ENCODE measurements at places on chromosomes 3 and 15. TPM values are rescaled to one million over a fixed set of nuclear protein-coding genes. Genes with fewer than 3 reads are reported as not detected.

- no peak for DNase-seq
Measured at GRCh38 chr3:100160521-100160920, 46.2 kb upstream of the FILIP1L start.

- peak; percentile 49 for DNase-seq
Measured at GRCh38 chr15:45790325-45790943, 155.6 kb downstream of the SQOR start.

- no peak for DNase-seq
Measured at GRCh38 chr3:100093831-100094230, 20.5 kb downstream of the FILIP1L start.

GRCh38 chr3:24562895-24563294 is 68.2 kb upstream of the THRB start:
- DNase-seq = no peak

DNA sequence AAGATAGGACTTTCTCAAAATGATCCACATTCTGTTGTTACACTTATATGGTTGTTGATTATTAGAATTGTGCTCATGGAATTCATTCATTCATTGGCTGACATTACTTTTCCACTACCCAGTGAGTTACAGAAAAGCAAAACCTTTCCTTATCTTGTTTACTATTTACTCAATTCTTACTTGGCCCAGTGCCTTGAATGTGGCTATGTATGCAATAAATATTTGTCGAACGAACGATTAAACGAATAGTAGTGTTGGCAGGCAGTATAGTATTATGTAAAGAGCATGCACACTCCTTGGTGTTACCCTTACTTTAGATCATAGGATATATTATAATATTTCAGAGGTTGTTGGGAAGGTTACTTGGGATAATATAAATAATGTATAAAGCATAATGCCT is 31.0 kb downstream of the CTDSPL2 start:
- DNase-seq = no peak

DNA sequence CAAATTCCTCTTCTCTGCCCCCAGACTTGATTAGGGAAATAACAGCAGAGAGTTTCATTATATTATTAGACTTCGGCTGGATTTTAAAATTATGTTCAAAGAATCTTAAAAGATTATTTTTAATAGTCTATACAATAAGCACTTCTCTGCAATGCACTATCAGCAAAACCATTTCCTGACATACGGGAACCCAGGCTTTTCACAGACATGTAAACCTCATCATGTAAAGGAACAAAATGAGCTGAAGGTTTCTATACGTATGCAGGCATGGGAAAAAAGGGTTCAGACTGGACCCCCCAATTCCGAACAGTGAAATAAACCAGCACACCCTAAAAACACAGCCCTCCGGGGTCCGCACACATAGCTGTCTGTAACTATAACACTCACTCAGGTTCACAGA is 77.5 kb upstream of the LMOD3 start:
- no peak for DNase-seq

DNA sequence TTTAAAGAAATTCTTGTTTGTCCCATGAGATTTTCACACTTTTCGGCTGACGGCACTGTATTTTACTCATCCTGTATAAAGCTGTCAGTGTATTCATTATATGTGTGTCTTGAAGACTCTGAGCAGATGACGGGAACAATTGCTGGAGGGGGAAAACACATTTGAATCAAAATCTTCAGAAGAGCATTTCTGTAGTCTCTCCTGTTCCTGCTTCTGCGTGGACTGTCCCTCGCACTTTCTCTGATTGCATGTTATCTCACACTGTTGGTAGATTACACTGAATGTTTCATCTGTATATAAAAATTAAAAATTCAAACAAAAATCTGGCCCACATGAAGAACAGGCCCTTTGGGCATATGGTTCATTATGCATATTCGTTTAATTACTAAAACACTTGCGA is 184.9 kb downstream of the MCTP2 start:
- DNase-seq = no peak

The NFKBIZ gene
- total RNA-seq = 15.1 TPM

The KLHL25 gene
- 12.7 TPM for total RNA-seq

DNA sequence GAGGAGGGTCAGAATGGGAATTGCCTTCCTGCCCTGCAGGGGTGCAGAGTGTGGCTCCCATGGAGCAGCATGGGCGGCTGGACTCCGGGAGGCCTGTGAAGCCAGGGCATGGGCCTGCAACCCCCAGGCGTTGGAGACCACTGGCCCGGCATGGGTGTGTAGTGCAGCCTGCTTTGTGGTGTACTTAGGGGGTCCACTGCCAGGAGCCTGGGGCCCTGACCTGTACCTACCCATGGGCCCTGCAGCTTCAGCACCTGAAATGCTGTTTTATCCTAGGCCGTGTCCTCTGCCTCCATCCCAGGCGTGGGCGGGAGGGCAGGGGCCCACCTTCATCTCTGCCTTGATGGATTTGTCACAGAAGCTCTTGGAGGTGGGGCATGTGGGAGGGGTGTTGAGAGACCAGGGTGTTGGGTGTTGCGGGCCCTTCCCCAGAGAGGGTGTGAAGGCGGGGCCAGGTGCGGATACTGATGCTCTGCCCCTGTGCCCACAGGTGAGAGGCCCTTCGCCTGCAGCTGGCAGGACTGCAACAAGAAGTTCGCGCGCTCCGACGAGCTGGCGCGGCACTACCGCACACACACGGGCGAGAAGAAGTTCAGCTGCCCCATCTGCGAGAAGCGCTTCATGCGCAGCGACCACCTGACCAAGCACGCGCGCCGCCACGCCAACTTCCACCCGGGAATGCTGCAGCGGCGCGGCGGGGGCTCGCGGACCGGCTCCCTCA is 45.0 kb downstream of the KLF13 start:
- DNase-seq = no peak

The TMIE gene
- not detected for total RNA-seq

GRCh38 chr15:87245592-87245991 is 1010.9 kb downstream of the NTRK3 start:
- no peak for DNase-seq

The C3orf85 gene
- not detected for total RNA-seq

DNA sequence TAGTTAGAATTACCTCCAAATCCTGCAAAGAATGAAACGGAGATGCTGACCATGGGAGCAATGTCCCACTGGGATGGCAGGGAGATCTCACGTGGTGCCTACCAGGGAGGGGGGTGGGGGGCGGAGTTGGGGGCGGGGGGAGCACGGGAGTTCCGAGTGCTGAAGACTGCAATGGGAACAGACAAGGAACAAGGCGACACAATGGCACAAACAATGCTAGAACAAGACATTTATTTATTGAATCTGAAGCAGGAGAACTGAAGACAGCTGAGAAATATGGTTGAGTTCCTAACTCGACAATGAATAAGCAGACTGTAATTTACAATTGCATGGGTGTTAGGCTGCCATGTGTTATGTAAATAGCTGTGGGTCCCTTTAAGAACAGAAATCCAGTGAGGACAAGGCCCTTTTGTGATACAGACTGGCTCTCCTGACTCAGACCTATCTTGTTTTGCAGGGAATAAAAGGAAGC is 91.2 kb downstream of the AQP9 start:
- peak; percentile 50 for DNase-seq

DNA sequence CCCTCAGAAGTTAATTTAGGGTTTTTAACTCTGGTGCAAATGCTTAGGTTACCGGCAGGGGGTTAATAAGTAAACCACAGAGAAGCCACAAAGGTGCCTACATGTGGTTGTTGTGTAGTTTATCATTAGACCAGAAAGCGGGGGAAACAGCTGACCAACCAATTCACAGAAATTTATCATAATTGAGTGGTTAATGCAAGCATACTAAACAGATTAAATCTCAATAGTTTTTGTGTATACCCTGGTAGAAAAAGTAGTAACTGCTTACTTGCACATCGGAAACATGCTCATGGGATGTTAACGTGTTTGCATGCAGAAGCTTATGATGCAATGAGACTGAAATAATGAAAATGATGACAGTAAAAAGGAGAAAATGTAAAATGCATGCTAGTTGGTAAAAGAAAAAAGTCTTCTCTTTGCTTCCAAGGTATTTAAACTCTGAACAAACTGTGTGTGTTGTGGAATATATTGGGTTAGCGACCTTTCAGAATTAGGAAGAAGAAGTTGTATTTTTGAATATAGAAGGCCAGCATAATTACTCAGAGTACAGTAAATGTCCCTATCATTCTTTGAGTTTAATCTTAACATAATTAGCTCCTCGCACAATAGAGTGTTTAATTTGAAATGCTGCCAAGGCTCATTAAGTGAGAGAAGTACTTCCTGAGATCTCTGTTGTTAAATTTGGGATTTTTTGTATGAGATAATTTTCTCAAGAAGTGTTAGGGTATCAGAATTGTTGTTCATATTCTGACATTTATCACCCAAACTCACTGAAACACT is 316.2 kb downstream of the PTPRG start:
- peak; percentile 17 for DNase-seq
